HepG2 (cell line): ENCODE measurements at places on chromosomes 2 and 18. TPM values are rescaled to one million over a fixed set of nuclear protein-coding genes. Genes with fewer than 3 reads are reported as not detected.

Gene SDC1
- 47.5 and 119 TPM in 2 replicates for total RNA-seq

Gene SLC19A3
- 1.7 and 2.3 TPM in 2 replicates for total RNA-seq

Gene ATL2
- 110 and 119 TPM in 2 replicates for total RNA-seq

Gene IAH1
- 44.4 and 45.2 TPM in 2 replicates for total RNA-seq

Gene KDSR
- 8.2 and 10.4 TPM in 2 replicates for total RNA-seq
